HEK293T (cell line): ENCODE measurements at places on chromosomes 13 and 19.
A peak's percentile ranks its signal among the peaks of the same experiment; 100 is the strongest.

DNA sequence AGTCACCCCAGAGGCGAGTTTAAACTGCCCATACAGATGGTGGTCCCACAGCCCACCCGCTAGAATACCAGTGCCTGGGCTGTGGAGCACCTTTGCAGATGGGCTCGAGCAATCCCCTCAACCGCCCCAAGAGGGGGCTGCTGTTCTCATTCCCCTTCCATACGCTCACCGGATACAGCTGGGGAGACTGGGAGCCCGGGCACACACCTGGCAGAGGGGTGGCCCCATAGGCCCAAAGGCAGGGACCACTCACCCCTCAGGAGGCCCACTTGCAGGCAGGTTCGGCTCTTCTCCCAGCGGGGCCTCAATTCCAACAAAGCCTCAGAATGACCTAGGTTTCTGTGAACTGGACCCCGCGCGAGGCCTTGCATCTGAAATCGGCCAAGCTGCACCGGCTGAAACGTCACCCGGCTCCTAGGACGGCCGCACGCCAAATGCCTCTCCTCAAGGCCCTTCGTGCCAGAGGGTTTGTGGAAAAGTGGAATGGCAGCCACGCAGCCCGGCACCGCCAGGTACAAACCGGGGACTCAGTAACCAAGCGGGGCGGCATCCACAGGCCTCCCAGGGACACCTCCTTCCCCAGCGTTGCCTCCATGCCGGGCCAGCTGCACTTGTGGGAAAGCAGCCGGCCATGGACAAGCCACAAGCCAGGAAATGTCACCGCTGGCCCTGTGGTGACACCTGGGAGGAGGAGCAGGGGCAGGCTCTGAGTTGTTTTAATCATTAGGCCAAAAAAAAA, 18.7 kb downstream of the MLLT1 start:
- DNase-seq = peak; percentile 66

DNA sequence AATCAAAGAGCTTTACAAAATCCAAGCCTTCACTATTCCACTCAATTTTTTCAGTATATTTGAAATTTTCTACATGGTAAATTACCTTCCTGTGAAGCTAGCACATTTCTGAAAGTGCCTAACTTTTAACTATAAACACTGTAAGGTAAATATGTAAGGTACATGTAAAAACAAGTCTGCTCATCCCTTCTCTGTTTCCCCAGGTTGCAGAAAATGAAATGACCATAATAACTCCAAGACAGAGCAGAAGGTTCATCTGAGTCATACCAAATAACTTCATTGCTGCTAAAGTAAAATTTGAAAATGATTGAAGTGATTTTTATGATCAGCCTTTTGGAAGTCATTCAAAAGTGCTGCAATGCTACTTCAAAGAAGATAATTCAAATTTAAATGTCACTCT, 28.6 kb downstream of the FGF14 start:
- DNase-seq = no peak

DNA sequence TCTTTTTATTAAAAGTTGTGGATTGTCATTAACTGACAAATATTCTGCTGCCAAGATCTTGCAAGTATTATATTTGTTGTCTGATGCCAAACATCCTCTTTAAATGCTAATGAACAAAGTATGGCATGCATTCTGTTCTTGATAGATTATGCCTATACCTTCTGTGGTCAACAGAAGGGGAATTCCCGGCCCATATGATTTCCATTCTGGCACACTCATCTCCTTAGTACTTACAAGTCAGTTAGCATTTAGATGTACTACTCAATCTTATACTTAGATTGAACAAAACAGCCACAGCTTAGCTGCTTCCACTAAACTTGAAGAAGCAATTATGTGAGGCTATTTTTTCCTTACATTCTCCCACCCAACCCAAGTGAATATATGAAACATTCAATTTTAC, 246.1 kb upstream of the DACH1 start:
- no peak for DNase-seq

DNA sequence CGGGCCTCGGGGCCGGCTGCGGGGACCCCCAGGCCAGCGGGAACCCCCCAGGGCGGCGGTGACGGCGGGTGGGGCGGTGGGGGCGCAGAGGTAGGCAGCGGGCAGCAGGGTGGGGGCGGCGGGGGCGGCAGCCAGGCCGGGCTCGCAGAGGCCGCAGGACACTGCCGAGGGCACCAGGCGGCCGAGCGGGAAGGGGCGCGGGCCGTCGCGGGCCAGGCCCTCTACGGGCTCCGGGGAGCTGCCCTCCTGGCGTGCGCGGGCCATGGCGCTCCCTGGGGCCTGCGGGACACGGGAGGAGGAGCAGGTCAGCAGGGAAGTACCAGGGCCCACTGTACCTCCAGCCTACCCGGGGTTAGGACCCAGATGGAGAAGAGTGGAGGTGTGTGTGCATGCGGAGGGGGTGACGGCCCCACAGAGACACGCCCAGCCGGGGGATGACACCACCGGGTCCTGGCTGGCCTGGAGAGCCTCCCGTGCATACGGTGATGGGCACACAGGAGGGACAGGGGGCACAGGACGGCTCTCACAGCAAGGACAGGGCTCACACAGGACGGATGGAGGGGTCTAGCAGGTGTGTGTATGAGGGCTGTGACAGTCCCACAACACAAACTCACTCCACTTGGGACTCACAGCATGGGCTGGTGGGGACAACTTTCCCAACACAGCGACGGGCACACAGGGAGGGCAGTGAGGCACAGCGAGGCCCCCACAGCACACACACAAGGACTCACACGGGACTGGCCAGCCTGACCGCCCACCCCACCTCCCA, 2.6 kb downstream of the BBC3 start:
- DNase-seq = no peak

- DNase-seq = no peak
Measured at GRCh38 chr19:4369888-4370260, 26.5 kb downstream of the MPND start.

DNA sequence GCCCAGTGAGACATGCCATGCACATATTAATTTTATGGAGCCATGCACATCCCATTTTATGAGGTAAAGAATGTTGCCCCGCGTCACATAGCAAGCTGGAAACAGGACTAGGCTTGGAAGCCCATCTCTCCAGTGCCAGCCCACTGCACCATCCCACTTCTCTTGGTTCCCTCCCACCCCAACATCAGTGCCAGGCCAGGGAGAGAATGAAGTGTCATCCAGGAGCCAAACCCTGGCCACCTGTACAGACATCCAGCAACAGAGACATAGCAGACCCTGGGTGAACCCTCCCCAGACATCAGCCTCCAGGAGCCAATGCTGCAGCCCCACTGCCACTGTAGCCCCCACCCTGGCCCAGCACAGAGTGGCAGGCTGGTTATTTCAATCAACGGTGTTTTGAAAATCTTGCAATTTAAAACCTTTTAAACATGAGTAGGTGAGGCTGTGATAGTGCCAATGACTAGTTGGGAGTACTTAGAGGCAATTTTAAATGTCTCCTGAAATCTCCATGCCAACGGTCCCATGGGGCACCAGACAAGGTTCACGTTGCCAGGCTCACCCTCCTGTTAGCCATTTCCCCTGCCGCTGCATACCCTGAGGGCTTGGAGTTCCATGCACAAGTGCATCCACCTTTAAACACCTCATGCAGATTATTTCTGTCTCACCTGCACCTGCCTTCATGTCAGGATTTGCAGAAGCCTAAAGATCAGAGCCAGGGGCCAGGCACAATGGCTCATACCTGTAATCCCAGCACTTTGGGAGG, 34.7 kb downstream of the VSTM2B start:
- DNase-seq = no peak

GRCh38 chr13:110455941-110456340, 105.6 kb downstream of the RAB20 start:
- DNase-seq = peak; percentile 66

DNA sequence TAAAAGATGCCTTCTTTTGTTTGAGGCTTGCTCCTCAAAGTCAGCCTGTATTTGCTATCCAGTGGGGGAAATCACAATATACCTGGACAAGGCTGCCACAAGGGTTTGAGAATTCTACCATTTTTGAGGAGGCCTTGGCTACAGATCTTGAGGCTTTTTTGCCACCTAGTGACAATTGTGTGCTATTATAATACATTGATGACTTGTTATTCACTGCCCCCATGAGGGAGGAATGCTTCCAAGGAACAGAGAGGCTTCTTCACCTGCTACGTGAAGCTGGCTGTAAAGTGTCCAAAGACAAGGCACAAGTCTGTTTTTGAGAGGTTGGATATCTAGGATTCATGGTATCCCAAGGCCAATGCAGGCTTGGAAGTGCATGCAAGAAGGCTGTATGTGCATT, 72.5 kb downstream of the ZNF708 start:
- no peak for DNase-seq

- no peak for DNase-seq
Measured at GRCh38 chr13:62799038-62799535, 1383.4 kb upstream of the PCDH20 start.

DNA sequence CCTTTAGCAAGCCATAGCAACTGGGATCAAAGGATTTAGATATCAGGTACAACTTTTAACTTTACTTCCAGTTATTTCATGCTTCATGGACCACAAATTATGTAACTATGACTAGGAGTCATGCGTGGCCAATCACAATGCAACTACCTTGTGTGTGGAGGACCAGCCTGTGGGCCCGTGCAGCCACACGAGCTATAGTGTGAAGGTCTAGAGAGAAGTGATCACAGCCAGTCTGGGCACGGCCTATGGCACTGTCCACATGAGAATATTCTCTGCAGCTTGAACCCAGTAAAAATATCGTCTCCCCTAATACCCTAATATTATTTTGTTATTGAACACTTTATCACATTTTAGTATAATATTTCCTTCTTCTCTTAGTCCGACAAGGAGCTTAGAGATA, 464.9 kb upstream of the MIR17HG start:
- no peak for DNase-seq

- no peak for DNase-seq
Measured at GRCh38 chr19:48964205-48965039, 687 bp upstream of the FTL start.

GRCh38 chr13:29887030-29887557, 36.7 kb upstream of the UBL3 start:
- no peak for DNase-seq

DNA sequence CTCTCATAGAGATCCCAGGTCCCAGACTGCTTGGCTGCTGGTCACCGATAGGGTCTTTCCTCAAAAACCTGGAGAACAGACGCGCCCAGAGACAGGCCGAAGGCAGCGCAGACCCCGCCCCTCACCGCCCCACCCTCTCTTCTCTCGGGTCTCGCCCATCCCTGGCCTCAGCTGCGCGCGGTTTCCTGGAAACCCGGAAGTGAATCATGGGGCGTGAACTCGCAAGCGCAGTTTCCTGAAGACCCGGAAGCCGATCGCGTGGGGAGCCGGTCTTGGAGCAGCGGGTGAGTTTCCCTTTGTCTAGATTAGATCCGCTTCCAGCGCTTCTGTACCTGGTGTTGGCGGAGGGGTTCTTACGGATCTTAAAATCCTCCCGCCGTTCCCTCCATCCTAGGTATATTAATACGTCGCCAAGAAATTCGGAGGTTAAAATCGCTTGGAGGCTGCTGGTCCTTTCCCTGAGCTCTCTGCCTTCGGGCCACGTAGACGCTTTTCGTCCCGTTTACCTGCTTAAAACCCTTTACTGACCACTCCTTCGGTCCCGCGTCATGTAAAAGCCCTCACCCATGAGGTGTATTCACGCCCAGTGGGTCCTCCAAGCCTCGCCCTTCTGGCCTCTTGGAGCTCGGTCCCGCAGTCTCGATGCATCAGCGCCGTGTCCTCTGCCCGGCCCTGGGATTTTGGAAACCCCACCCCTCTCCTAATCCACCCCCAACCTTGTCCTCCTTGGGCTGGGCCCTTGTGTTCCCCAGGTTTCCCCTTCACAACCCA, at the start of gene ZNF578:
ZNF578 (plus strand) TSS at position 230 of the 771 bp plus-strand sequence. CDS start 48,293 bp downstream, outside the sequence.
- no peak for DNase-seq

DNA sequence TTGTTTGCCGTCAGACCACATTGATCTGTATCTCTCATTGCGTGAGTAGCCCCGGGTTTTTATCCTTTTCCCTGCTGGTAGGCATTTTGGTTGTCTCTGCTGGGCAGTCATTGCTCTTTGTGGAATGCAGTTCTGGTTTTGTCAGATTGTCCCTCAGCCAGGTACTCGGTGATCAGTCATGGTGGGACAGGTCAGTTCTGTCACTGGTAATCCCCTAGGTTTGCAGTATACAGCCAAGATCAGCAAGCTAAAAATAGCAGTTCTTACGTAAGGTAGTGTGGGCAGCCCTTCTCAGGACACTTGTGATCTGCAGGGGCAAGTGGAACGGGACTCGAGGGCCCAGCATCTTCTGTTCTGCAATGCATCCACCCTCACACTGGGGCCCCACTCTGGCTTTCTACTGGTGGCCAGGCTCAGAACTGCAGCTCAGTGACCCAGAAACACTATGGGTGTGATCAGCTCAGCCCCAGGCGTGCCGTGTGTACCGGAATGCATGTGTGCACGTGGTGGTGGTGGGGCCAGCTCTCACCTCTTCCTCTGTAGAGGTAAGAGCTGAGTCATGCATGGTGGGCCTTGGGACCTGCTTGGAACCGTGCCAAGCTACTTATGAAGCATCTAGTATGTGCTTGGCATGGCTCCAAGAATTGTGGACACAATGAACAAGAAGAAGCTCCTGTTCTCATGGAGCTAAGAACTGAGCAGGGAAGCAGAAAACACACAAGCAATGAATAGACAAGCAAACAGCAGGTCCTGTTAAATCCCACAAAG, 6.3 kb downstream of the PLEKHF1 start:
- no peak for DNase-seq

DNA sequence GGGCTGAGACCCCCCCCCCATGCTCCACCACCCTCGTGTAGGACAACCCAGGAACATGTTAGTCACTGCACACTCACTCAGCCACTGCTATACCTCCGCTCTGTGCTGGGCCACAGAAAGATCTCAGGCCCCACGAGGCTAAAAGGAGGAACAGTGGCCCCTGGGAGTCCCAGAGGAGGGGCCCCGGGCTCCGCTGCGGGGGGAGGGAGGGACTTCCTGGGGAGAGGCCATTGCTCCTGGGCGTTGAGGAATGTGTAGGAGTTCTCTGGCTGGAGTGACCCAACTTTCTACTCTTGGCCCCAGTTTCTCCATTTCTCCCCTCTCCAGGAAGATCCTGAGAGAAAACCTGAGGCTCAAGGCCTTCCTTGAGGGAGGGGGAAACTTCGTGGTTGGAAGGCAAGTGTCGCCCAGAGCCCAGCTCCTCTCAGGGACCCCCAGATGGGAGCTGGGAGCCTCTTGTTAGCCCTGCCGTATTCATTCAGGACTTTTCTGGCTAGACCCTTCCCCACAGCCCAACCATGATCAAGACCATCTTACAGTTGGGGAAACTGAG, 13.6 kb downstream of the ONECUT3 start:
- DNase-seq = no peak

- DNase-seq = no peak
Measured at GRCh38 chr19:2627319-2627829, 75.1 kb downstream of the GNG7 start.

- DNase-seq = peak; percentile 64
Measured at GRCh38 chr13:43132257-43132656, 108.9 kb downstream of the DNAJC15 start.

DNA sequence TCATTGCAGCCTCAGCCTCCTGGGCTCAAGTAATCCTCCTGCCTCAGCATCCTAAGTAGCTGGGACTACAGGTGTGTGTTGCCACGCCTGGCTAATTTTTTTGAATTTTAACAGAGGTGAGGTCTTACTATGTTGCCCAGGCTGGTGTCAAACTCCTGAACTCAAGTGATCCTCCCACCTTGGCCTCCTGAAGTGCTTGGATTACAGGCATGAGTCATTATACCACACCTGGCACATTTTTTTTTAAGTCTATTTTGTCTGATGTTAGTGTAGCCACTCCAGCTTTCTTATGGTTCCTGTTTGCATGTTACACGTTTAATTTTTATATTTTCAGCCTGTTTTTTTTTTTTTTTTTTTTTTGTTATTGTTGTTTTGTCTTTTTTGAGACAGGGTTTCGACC, 24.8 kb downstream of the KDM4B start:
- DNase-seq = no peak

- DNase-seq = no peak
Measured at GRCh38 chr19:39246951-39247669, 1.5 kb downstream of the IFNL4 start.
